Activated CD4-positive, CD25-positive, alpha-beta regulatory T cell treated with anti-CD3 and anti-CD28 coated beads, Interleukin-2, amount 50 U/mL, for 24 hours (primary cell): ENCODE measurements at places on chromosomes 1 and 21.

DNA sequence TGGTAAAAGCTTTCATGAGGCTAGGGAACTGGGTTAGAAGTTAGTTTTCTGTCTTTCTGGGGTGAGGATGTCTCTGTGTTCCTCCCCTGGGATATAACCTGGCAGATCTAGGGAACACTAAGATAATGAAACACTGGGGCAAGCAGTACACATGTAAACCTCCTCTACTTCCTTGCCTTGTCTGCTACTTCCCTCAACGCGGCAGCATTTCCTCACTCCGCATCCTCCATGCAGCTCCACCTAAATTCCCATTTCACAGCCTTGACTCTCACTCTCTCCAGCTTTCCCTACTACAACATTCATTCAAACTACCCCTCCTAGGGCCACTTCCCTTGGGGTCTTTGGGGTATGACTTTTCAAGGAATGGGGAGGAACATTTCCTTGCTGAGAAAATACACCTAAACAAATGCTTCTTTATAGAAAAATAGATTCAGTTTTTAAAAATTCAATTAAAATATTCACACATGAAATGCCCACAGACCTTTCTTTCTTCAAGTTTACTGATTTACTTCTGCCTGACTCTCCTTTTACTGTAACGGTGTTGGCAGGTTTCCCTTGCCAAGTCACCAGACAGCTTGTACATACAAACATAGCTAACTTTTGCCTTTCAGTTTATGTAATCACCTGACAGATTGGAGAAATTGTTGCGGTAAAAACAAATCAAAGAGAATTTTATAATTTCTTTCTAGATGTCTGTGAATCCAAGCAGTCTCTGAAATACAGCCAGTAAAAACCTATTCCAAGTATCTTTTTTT lies 90.1 kb downstream of the TNFSF18 start:
- ATAC-seq = no peak

- ATAC-seq = no peak
These were observed 18.9 kb downstream of the SHISAL2A start for GRCh38 chr1:52651904-52652303.

DNA sequence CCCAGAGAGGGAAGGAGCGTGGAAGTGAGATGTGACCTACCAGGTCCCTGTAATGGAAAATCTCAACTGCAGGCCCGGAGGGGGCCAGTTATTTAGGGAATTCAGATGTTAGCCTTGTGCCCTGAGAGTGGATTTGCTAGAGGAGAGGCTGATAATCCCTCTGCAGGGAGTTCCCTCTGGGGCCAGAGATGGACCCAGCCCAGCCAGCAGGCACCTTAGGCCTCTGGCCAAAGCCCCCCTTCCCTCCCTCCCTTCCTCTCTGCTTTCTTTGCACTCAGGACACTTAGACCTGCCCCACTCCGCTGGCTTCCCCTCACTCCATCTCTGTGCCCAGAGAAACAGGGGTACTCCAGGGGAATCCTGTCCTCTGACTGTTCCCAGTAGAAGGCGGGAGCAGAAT lies 1.5 kb upstream of the ATP1A2 start:
- no peak for ATAC-seq

DNA sequence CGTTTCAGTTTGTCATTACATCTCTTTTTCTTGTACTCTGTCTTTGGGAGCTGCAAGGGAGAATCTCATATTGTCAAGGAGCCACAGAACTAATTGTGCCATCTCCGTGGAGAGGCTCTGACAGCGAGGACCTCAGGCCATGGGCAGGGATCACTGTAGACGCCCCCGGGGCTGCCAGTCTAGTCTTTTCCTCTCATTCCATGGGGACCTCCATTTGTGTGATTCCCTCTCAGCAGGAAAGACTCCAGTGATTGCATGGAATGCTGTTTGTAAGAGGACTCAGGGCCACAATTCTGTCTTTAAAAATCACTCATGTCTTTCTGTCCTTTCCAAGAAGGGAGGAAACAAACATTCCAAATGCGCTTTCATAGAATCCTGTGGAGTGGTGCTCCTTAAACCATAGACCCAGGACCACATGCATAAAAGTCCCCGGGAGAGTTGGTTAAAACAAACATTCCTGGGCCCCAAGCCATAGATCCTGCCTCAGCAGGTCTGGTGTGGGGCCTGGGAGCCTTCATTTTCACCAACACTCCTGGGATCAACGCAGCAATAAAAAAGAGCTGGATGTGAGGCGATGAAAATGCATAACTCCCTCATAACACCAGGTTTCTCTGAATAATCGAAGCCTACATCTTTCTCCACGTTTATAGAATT lies 104.5 kb downstream of the ZP4 start:
- ATAC-seq = no peak
